ENCODE measurements at places on chromosomes 2 and 18.

- DNase-seq, result no peak
Observed at GRCh38 chr2:223084873-223085272, 32.9 kb downstream of the KCNE4 start.

DNA sequence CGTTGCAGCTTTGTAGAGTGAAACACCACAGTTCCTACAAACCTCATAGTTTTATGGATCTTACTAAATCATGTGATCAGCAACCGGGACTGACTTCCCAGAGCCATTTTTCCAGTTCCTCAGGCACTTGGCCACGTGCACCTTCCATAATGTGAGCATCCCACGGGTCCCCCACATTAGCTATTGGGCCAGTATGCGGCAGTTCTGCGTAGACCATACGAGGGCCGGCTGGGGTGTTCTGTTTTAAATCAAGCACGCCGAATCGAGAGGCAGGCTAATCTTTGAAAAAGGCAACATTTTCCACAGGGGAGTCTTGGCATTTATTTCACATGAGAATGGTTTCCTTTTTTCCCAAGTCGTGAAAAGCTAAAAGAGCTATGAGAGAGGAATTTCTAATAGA lies 135.6 kb upstream of the CCDC195 start:
- no peak for DNase-seq

GRCh38 chr2:228763379-228763981 lies 507.6 kb downstream of the PID1 start:
- no peak for DNase-seq

DNA sequence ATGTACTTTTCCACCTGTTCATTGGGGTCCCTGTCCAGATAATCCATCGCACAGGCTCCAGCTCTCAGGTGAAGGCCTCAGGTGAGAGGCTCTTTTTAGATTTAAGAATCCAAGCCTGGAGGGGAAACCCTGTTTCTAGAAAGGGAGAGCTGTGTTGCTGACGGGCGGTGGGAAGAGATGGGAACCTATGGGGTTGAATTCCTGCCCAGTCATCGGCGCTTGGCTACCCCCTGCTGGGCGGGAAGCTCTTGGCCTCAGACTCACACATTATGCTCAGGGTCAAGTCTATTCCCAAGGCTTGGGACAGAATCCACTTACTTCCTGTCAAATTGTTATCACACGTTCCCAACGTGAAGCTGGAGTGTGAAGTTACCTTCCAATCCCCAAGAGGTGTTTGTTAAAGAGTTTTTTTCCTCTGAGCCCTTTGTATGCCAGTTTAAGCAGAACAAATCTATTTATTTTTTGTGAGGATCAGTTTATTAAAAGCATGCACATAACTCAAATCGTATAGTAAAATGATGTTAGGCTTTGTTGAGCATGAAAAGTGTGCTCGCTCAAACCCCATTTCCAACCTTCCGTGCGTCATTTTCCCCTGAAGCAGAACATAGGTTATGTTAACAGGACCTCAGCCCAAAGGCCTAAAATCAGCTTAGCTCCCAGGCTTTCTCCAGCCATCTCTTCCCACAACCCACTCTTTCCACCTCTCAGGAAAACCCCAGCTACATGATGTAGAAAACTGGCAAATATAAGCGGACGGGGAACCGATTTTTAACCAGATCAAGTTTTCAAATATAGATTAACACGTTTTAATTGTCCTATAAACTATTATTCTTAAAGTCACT lies 181.7 kb upstream of the ETAA1 start:
- no peak for DNase-seq

DNA sequence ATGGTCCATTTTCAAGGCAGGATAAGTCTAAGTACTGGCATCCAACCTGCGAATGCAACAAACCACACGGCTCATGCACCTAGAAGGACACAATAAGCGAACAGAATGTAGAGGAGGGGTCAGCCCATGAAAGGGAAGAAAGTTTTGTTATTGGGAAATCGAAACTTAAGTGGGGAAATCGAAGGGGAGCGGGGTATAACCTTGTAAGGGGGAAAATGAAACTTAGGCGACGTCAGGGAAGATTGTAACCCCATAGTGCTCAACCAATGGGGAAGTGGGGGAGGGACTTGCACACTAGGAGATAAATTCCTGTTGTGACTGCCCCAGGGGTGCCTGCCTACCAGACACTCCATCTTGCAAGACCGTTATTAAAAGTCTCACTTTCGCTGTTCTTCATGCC lies 15.6 kb upstream of the OTOF start:
- peak; percentile 34 for DNase-seq

All from HL-60 (cell line).